ENCODE measurements at places on chromosomes 16 and 17.

DNA sequence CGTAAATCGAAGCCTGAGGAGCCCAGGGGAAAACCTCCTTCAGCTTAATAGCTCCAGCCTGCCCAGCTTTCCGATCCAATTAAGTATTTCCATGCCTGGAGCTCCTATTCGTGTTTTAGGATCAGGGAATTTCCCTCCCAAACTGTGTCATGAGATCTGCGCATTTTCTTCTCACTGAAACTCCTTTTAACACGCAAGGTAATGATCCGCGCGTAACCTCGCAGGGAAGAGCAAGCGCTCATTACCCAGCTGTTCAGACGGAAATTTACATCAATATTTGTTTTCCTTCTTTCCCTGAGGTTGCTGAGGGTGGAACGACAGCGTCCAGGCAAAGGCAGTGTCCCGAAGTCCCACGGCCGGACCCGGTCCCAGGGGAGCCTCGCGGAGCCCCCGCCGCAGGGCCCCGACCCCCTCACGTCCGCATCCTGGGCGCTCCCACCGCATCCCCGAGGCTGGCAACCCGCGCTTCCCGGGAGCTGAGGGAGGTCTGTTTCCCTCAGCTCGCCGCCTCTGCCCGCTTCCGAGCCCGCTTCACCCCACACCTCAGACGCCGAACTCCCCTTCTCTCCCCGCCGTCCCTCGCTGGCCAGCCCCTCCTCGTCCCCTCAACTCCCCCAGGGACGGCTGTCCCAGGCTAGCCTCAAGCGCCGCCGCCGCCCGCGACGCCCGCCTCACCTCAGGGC, 415 bp downstream of the ABCA5 start:
- DNase-seq, result peak; percentile 48

DNA sequence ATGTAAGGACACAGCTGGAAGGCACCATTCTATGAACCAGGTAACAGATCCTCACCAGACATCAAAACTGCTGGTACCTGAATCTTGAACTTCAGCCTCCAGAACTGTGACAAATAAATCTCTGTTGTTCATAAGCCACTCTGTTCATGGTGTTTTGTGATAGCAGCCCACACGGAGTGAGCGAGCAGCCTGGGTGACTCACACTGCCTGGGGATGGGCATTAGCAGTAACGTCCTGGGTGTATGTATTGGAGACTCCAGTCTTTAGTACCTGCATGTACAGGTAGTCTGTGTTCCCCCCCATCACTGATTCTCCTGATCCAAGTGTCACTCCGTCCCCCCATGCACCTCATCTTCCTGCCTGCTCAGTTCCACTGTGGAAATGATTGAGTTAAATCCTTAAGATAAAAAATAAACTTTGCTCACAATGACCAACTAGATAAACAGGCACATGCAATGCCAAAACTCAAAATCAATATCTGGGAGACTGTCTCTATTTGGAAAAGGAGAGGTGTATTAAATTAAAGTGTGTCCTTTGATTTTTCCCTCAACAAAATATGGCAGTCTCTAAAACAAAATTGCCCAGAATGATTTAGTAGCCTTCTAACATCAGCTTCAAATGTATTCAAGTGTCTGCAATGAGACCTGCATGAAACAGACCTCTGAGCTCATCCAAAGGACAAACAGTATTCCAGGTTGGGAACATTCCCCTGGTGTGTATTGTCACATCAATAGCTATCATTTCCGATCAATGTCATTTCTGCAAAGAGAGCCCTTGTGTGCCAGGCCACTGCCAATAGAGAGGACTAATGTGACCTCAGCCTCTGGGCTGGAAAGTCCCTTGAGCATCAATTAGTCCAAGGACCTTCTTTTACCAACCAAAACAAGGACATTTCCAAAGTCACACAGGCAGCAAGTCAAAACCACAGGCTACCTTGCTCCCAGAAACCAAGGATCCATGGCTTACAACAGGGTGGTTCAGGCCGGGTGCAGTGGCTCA, 12.2 kb upstream of the VAT1L start:
- peak; percentile 52 for DNase-seq

DNA sequence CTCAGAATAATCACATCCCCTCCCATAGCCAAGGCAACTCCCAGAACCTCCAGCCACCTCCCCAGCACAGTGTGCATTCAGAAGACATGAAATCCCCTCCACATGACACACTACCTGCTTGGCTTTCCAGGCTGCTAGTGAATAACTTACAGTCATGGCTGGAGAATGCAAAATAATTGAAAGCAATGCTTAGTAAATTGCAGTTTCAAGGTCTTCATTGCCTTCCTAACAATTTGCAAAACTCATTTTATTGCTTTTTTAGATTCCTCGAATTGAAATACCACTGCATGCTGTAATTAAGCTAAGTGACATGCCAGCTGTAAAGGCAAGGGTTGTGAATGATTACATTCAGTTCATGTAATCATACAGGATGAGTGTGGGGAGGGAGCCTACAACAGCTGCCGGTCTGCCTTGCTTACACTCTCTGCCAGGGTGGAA, 29.0 kb upstream of the HOXB13 start:
- DNase-seq, result no peak

DNA sequence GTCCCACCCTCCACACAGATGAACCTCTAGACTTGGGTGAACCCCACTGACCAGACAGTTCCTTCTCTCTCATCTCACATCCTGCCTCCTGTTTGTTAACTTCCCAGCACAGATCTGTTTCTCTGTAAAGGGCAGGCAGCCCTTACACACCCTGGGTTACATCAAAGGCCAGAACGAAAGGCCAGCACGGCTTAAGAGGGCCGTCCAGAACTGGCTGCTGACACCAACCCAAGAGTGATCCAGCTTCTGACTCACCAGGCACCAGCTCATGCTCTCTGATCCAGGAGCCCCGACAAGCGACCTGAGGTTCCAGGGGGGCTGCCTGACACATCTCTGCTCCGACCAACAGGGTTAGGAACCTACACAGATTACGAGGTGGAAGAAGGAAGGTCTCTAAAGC, 86.9 kb downstream of the MRM3 start:
- peak; percentile 65 for DNase-seq

- no peak for DNase-seq
These were observed 78.8 kb downstream of the BRIP1 start for GRCh38 chr17:61784510-61784909.

DNA sequence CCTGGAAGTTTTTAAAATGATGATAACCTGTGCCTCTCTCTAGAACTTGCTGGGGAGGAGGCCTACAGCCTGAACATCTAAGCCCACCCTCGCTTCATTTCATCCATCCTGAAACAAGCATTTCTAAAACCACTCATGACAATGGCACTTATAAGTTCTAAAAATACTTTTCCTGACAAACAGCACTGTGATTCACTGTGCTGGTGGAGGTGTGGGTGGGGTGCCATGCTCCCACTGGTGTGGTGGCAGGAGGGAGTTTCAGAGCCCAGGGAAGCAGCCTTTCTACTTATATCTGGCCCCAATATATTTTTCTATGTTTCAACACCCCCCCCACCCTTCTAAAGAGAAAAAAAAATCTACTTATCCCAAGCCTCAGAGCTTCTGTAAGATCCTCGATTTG, 52.6 kb downstream of the RAB11FIP4 start:
- DNase-seq, result no peak
